ENCODE measurements at places on chromosomes 13 and 19. TPM values are rescaled to one million over a fixed set of nuclear protein-coding genes. Genes with fewer than 3 reads are reported as not detected.

Gene MAP2K7
- total RNA-seq: 43.0 TPM

Gene KCNN4
- 98.7 TPM for total RNA-seq

Gene MTRF1
- 19.9 TPM for total RNA-seq

Gene ATP4A
- total RNA-seq: not detected

Gene LACC1
- 0.71 TPM for total RNA-seq

Gene ATP8A2
- 0.11 TPM for total RNA-seq

Gene IL12RB1
- 43.3 TPM for total RNA-seq
